ENCODE measurements at places on chromosomes 5 and 9.

DNA sequence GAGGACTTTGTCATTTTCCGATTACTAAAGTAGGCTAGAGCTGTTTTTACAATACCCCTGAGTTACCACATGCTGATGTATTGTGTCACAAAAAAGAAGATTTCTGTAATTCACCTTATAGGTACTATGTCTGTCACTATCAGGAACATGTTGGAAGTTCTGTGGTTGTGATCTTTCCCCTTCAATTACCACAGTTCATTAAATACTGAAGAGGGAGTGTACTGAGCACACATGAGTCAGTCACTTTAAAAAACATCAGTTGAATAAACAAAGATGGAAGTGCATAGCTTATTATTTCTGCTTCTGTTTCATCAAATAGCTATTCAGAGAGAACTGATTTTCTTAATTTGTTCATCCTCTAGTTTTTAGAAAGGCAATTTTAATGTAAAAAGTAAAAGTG lies 31.7 kb downstream of the AP3S1 start:
- no peak for DNase-seq

DNA sequence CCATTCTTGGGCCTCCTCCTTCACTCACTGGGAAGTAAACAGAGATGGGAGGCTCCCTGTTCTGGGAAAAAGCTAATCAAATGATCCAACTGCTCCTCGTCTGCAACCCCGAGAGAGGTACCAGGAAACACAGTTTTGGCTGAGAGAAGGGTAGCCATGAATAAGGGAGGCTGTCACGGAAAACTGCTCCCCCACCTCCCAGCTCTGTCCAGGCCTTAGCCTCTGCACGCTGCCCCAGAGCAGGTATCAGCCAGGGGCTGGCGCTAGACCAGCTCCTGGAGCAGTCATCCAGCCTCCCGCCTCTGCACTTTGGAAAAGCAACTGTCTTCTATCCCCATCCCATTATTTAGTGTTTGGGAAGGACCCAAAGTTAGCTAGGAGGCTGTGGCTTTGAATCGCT lies 266.1 kb downstream of the NDUFS4 start:
- DNase-seq: no peak

GRCh38 chr5:156329171-156329611 lies 2.2 kb downstream of the SGCD start:
- DNase-seq: no peak

GRCh38 chr5:6910950-6911349 lies 197.7 kb downstream of the TENT4A start:
- no peak for DNase-seq

DNA sequence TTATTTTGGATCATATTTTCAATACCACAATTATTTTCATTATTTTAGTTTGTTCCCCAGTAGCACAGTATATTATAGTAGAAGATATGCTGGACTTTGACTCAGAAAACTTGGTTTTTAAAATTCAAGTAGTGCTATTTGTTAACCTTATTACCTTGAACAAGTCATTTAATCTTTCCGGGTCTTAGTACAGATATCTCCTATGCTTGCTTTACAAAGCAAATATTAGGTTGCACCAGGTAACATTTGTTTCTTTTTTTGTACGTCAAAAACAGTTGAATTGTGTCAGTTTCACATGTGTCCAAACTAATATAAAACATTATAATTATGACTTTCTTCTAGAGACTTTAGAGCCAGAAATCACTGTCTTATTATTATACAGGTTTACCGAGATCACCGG lies 338.1 kb downstream of the ARL15 start:
- no peak for DNase-seq

GRCh38 chr5:178389796-178390195 lies 157.2 kb upstream of the PHYKPL start:
- DNase-seq: no peak

DNA sequence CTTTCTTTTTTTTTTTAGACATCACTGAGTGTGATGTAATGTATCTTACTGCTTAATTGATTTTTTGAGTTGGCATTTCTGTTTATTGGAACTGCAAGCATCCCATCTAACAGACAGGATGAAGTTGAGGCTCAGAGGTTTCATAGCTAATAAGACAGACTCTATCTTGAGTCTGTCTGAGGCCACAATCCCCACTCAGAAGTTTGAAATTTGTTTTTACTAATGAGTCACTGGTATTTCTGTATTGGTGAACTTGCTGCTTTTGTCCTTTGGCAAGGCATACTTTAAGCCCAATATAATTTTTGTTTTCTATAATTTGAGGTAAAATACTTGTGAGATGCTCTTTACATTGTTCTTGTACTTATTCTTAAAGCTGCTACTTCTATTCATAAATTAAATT lies 491.2 kb downstream of the PSAT1 start:
- DNase-seq: no peak

GRCh38 chr9:21996858-21997257 lies 2.3 kb downstream of the CDKN2B-AS1 start:
- DNase-seq: no peak

DNA sequence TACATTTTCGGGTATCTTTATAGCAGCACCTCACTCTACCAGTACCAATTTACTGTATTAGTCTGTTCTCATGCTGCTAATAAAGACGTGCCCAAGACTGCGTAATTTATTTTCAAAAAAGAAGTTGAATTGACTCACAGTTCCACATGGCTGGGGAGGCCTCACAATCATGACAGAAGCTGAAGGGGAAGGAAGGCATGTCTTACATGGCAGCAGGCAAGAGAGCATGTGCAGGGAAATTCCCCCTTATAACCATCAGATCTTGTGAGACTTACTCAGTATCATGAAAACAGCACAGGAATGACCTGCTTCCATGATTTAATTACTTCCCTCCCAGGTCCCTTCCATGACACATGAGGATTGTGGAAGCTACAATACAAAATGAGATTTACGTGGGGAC lies 602.6 kb upstream of the DAB2 start:
- DNase-seq: no peak

DNA sequence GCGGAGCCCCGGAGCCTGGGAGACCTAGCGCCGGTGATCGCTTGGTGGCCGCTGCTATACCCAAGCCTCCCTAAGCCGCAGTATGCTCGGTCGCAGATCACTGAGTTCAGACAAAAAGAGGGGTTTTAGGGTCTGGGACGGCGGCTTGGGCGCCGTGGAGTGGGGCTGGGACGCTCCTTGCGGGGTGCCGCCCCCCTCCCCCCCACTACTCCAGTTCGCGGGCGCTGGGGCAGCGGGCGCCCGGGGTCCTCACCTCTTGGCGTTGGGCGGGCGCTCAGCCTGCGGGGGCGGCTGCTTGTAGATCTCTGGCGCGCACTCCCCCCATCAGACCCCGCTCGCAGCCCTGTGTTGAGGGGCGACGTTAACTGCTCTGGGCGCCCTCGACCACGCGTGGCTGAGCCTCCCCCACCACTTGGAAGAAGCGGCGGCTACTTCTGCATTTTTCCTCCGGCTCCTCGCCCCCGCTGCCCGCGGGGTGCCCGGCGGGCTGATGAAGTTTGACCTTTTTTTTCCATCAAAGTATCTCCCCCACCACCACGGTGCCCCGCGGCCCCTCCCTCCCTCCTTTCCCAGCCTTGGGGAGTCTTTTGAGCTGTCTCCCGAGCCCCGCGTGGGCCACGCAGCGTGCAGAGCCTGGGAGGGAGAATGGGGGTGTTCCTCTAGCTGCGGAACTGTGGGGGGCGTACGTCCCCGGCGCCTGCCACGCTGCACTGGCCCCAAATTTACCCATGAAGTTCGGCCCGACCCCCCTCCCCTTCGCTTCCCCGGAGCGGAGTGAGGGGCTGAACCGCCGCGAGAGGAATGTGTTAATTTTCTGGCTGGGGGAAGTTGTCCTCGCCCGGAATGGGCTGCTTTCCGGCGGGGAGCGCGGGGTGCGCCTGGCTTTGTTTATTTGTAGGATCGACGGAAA lies 1.2 kb downstream of the CXXC5 start:
- DNase-seq: no peak
